EL (cell line): ENCODE measurements at places on chromosomes 3 and 15.

DNA sequence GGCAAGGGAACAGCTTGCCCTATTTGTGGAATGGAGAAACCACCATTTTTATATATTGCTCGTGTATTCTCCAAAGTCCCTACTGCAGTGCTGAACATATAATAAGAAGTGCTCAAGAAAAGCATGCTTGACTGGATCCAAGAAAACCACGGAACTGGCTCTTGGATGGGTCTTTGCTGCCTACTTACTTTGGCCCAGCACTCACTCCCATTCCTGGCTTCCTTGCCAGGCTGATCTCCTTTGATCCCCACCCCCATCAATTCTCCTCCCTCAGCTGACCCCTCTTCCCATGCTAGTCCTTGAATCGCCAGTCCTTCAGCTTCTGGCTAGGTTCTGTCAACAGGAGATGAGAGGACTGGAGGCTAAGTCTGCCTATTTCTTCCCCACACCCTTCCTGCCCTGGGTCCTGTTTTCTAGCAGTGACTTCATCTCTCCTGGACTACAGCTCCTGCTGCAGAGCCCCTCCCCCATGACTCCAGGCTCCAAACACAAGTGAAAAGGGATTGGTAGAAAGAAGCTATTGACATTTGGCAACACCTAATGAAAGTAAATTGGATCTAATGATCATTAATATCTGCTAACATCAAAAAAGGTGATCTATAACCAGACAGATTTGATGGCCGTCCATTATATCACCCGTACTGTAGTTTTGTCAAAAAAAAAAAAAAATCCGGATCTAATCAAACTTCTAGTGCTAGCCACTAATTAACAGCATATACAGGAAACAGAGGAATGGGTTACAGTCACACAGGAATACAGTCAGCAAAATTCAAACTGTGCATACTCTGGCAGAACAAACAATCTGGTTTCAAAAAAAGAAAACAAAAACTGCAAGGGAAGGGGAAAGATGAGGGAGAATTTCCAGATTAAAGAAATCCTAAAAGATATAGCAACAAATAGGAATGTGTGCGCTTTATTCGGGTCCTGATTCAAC lies 7.8 kb downstream of the FAM240A start:
- peak; percentile 13 for DNase-seq

GRCh38 chr3:109618766-109619378 lies 281.5 kb upstream of the DPPA4 start:
- DNase-seq, result no peak

GRCh38 chr3:101050866-101051265 lies 57.6 kb upstream of the ABI3BP start:
- DNase-seq, result no peak

DNA sequence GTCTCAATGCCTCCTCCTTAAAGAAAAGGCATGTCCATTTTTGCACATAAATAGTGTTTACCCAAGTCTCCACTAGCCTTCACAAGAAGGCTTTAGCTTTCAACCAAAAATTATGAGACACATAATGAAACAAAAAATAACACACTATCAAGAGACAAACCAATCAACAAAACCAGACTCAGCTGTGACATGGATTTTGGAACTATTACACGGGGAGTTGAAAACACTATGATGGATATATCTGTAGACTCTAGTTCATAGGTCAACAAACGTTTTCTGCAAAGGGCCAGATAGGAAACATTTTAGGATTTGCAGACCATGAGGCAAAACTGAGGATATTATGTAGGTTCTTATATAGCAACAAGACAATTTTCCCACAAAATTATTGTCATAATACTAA lies 24.9 kb downstream of the MYL3 start:
- no peak for DNase-seq

- no peak for DNase-seq
Observed at GRCh38 chr3:187735383-187735782, 9.9 kb downstream of the BCL6 start.

DNA sequence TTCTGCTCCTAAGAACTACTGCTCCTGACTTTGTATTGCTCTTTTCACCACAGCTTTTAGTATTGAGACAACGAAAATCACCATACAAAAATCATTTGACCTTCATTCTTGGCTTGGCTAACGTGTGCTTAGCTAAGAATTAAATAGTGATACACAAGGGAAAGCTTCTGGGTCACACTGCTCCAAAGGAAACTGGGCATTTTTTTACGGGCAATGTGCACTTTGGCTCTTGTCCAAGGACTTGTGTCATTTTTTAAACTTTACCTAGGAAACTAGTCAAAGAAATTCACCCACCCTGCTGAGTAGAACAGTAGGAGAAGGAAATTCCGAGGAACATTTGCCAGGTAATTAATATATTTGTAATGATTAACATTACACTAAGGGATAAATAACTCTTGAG lies 19.8 kb downstream of the WDR72 start:
- DNase-seq, result no peak

- DNase-seq, result peak; percentile 59
Observed at GRCh38 chr3:100777271-100777670, 68.0 kb downstream of the TFG start.

- DNase-seq, result no peak
Observed at GRCh38 chr3:144477593-144477992, 506.0 kb downstream of the DIPK2A start.

- no peak for DNase-seq
Observed at GRCh38 chr3:181711325-181712135, at the start of gene SOX2. TSS of gene SOX2 (plus strand) at chr3:181711925. CDS start at chr3:181712361, 436 bp downstream.

DNA sequence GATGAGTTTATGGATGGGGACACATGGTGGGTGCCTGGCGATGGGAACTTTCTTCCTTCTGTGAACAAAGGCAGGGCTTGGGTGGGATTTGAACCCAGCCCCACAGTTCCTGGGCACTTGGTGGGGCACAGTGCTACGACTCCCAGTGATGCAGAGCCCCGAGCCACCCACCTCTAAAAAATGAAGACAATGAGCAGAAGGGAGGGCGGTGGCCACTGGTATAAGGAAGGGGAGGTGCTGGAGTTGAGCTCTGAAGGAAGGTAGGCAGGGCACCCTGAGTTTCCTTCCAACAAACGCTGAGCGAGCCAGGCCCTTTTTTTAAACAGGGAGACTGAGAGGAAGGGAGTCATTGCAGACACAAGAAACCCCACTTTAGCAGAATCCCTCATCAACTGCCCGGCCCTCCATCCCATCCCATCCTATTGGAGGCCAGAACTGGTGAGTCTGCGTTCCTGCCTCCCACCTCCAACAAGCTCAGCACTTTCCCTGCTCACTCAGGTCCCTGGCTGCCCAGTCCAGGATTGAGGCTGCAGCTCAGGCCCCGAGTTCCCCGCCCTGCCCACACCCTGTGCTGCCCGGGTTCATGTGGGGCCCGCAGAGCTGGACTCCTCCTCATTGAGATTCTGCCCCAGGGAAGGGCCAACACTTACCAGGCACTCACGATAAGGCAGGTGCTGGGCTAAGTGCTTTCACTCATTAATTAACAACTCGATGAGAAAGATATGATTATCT lies 57.3 kb downstream of the LINGO1 start:
- no peak for DNase-seq

DNA sequence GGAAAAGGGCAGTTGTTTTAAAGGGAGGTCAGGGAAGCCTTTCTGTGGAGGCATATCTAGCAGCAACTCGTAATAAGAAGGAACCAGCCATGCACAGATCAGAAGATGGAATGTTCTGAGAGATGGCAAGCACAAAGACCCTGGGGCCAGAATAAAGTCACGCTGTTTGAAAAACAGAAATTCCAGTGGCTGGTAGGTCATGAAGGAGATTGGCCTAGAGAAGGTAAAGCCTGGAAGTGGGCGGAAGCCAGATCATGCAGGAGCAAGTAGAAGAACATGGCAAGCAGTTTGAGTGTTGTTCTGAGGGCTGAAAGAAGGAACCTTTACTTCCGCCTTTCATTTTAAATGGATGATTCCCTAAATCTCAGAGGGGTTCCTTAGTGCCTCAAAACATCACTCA lies 208.1 kb upstream of the PPP2R3A start:
- DNase-seq, result no peak

- DNase-seq, result no peak
Observed at GRCh38 chr3:66380200-66380932, 120.5 kb downstream of the LRIG1 start.

DNA sequence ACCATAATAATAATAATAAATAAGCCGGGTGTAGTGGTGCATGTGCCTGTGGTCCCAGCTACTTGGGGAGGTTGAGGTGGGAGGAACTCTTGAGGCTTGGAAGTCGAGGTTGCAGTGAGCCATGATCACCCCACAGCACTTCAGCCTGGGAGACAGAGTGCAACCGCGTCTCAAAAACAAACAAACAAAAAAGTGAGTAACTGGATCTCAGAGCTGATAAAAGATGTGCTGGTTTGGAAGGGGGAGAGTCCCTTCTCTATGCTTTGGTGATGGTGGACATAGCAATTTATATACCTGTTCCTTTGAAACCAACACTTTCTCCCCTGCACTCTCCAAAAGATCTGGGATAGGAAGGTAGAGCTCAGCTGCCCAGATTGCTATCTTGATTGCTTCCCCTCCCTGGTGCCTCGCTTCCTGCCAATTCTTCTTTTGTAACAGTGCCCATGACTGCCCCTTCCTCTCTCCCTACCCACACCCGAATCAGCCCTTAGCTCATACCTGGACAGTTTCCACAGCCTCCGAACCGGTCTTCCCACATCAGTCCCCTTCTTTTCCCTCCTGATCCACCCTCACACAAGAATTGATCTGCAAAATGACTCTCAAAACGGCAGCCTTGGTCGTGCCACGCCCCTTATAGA lies 55.1 kb upstream of the UBE2E1 start:
- no peak for DNase-seq

GRCh38 chr15:51162865-51163762 lies 68.4 kb upstream of the TNFAIP8L3 start:
- peak; percentile 70 for DNase-seq

GRCh38 chr3:22779737-22780136 lies 423.4 kb upstream of the UBE2E2 start:
- DNase-seq, result no peak

DNA sequence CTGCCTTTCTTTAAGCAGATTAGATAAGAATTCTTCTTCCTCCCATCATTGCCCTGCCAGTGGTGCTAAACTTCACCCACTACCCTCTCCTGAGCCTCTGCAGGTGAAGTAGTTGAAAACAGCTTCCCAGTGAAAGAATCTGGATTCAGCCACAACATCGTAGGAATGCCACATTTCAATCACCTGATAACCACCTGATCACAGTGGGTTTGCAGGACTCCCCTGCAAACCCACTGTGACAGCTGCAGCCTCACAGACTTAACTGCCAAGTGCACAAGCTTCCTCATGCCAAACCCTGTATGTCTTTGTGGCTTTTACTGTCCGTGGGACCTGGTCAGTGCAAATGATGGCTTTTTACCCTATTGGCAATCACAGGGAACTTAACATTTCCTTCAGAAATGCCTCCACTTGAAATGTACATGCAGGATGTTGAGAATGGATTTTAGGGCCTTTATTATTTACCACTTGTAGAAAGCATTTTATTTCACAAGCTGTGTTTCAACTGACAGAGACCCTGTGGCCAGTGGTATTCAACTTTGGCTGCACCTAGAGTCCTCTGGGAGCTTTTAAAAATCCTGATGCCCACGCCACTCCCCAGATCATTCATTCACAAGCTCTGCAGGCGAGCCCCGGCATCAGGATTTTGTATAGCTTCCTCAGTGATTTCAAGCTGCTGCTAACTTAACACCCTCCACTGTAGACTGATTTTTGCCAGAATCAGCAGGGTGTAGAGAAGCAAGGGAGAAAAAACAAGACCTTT lies 49.1 kb downstream of the OXNAD1 start:
- no peak for DNase-seq

DNA sequence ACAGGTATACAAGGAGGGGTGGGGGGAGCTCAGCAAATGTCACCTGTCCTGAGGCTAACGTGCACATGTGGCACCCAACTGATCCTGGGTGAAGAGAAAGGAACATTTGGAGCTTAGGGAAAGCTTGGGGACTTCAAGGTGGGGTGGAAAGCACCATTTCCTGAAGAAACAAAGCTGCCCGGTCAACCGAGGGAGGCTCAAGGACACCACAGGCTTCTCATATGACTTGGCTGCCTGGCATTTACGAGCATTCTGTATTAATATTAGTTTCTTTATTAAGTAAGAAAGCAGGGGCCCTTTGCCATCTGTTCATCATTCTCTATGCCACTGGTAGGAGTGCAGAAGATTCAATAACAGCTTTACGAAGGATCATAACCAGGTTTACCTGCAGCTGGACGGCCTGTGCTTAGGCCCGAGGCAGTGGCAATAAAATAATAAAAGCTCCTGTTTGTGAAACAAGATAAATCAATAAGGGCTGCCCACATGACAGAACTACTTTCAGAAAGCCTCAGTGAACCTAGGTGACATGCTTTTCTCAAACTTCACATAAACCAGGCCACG lies 54.0 kb downstream of the ETV5 start:
- no peak for DNase-seq

DNA sequence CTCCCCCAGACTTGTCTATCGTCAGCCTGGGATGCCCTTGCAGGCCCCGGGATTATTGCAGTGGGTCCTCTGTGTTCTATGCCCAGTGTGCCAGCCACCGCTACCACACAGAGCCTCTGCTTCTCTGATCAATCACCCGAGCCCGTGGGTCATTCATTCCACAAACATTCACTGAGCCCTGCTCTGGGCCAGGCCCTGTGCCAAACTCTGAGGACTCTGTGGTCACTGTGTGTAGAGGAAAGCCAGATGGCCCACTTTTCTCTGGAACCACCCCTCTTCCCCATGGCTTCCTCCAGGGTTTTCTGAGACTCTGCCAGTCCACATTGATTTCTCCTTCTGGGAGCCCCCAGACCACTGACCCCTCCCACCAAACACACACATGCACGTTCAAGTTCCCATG lies 55.5 kb downstream of the BSN start:
- DNase-seq, result no peak

DNA sequence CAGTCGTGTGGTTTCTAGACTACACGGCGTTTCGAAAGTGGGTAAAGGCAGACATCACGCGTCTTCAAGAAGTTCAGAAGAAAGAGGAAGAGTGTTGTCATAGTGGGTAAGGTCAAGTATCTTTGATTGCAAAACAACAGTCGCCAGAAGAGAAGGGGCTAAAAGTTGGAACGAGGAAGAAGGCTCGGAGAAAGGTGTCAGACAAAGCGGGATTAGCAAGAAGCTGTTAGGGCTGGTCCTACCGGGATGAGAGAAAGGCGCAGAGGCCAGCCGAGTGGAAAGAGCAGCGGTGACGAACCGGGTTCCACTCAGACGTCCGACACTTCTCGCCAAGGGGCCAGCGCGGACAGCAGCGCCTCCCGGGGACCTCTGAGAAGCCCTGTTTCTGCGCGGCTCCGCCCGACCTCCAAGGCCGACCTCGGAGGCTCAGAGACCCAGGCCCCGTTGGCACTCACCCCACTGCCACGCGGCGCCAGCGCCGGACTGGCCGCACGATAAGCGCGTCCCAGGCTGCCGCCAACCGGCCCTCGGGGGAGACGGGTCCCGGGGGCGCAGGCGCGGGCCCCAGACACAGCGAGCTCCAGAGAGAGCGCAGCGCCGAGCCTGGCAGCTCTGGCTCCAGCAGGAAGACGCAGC lies 436 bp downstream of the ADPGK start:
- DNase-seq, result peak; percentile 37

DNA sequence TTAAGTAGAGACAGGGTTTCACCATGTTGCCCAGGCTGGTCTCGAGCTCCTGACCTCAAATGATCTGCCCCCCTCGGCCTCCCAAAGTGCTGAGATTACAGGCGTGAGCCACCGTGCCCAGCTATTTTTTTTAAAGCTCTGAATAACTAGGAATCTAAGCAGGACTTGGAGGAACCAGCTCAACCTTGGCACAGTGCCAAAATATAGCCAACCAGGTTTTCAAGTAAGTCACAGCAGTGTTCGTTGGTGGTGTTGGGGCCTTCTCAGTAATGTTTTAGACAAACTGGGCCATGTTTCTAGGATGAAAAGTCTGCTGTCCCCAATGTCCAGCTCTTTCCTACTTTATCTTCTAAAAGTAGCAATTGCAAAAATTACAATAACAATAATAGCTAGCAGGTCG lies 6.4 kb upstream of the ADAM10 start:
- DNase-seq, result no peak
